ENCODE measurements at places on chromosomes 1 and 21.

GRCh38 chr1:89673251-89673650 is 40.3 kb downstream of the LRRC8C start:
- no peak for DNase-seq

GRCh38 chr1:222940095-222940494 is 125.3 kb downstream of the DISP1 start:
- no peak for DNase-seq

DNA sequence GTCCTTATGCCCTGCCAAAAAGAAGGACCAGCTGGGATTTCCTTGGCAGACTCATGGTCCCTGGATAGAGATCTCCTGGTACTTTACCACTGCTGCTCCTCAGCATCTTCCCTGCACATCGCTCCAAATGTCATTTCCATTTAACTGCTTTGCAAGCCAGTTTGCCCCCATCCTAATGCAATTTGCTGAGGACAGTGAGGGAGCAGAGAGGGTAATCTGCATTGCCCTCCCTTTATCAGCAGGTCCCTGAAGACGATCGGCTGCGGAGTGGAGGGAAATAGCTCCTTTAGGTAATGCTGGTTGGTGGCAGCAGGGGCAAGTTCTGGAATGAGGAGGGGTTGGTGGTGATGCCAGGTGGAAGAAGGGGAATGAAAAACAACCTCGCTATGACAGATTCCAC is 2.7 kb downstream of the PLXNA2 start:
- DNase-seq, result no peak

- DNase-seq, result no peak
Measured at GRCh38 chr1:237679687-237680086, 211.0 kb downstream of the ZP4 start.

DNA sequence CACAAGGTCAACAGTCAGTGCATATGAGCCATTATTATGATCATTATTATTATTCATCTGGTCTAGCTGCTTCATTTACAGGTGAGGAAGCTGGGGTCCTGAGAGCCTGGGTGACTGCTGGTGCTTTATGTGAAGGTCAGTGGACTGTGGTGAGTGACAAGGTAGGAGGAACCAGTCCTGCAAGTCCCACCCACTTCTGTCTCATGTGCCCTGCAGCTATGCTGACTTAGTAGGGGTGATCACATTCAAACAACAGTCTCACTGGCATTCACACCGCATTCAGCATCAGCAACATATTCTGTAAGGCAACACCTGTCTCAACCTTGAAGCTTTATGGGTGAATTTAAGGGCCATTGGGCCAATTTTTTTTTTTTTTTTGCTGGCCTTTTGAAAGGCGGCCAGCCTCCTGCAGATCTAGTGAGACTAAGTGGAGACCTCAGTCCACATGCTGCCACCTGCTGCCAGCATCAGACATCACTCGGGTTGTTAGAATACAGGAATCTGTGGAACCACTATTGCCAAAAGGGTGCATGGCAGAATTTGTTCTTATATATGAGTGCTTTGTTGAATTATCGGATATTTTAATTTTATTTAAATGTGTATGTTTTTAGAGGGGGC is 59.9 kb upstream of the CACNA1E start:
- no peak for DNase-seq

DNA sequence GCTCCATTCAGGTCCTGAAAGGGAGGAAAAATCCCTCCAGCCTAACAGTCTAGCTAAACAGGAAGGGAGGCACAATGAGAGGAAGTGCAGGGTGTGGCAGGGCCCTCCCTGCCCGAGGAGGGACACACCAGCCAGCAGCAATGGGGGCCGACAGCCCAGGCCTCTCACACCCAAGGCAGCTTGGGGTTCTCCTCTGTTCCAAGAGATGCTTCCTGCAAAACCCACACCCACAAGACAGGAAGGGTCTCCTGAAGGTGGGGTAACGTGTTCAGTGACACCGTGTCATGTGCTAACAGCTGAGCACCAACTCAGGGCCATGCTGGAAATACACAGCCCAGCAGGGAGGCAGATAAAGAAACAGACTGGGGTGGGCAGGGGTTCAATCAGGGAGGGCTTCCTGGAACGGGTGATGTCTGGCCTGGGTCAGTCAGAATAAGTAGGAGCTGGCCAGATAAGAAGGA is 10.2 kb downstream of the ECE1 start:
- DNase-seq, result no peak

GRCh38 chr21:41228492-41228891 is 60.5 kb downstream of the BACE2 start:
- DNase-seq, result no peak

- no peak for DNase-seq
Measured at GRCh38 chr1:28097100-28097472, 8.7 kb upstream of the EYA3 start.

GRCh38 chr1:113488576-113489177 is 98.4 kb downstream of the MAGI3 start:
- no peak for DNase-seq

GRCh38 chr1:155083865-155084721 is 5.5 kb downstream of the EFNA3 start:
- DNase-seq, result no peak

- no peak for DNase-seq
Measured at GRCh38 chr21:45555251-45555556, 13.0 kb upstream of the SLC19A1 start.

DNA sequence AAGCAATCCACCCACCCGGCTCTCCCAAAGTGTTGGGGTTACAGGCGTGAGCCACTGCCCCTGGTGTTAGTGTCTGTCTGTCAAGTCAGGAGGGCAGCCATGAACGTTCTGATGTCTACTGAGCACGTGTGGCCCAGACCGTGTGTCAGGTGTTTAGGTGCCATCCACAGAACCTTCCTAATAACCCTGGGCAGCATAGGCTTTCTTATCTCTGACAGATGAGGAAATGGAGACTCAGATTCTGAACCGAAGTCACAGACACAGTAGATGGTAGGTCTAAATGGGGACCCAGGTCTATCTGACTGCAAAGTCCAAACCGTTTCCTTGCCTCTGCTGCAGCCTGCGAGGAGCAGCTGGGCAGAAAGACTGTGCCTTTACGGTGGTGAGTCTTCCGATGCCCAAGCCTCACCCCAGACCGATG is 622 bp upstream of the IL6R start:
- no peak for DNase-seq

Measured in activated B cell treated with CpG ODN at 0.5 μM for 24 hours (primary cell).